NCI-H2029 (cell line): ENCODE measurements at places on chromosomes 4 and X.

GRCh38 chr4:173930329-173930967, 353.0 kb downstream of the FBXO8 start:
- DNase-seq: no peak

- DNase-seq: no peak
These were observed 14.9 kb downstream of the ABCG2 start for GRCh38 chr4:88143504-88143903.

GRCh38 chrX:586351-586750, 44.2 kb upstream of the SHOX start:
- no peak for DNase-seq

DNA sequence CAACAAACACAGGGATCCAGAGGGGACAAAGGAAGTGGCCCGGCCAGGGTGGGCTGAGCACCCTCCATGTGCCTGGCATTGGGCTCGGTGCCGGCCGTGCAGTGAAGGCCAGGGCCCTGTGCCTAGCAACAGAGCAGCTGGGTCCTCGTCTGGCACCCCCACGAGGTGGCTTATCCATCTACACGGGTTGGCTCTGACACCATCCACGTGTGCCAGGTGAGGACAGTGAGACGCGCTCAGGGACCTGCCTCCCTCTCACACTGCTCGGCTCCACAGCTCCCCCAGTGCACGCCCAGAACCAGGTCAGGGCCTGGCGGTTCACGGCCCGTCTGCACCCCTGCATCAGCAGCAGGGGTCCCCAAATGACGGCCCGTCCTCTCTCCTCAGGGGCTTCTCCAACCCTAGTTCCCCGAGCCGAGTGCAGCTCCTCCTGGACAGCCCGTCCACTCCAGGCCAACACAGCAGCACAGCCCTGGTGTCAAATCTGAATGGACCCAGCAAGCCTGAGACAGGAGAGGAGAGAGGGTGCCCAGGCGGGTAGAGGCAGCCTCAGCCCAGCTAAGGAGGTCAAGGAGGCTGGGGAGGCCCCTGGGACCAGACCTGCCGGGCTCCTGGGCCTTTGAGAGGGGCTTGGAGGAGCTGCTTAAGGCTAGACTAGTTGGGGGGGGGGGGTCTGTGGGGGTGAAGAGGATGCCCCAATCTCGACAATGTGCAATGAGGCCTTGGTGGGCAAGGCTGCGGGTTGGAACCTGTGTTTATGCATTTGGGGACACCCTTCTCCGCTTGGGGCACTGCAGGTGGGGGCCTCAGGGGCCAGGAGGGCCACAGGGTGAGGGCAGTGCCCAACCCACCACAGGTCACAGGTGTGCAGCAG, 113.6 kb downstream of the FAM53A start:
- DNase-seq: no peak

DNA sequence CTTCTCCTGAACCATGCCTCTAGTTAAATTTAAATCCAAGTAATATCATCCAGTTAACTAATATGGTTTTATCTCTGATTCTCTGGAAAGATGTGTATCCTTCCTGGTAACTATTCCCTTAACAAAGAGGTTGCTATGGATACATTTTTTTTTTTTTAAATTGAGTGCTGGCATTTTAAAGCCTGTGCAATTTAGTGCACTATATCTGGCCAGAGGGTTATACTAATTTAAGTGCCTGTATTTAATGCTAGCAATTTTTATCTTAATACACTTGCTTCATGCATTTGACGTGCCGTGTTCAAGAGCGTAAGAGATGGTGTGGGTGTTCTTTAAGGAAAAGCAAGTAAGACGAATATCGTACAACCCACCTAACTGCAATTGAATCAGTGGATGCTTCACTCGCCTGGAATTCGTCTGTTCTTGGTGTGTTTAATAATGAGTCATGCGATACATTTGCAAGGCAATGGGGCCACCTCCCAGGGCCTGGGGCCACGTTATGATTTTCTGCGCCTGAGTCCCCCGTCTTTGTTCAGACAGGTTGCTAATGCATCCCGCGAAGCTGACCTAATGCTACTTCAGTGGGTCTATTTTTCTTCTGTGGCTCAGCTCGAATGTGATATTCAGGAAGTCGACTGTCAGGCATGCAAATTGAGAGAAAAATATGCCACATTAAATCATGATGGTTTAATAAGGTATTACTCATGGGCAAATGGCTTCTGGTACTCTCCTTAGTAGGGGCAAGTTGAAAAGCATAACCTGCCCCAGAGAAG, 14.2 kb upstream of the MID1 start:
- no peak for DNase-seq

DNA sequence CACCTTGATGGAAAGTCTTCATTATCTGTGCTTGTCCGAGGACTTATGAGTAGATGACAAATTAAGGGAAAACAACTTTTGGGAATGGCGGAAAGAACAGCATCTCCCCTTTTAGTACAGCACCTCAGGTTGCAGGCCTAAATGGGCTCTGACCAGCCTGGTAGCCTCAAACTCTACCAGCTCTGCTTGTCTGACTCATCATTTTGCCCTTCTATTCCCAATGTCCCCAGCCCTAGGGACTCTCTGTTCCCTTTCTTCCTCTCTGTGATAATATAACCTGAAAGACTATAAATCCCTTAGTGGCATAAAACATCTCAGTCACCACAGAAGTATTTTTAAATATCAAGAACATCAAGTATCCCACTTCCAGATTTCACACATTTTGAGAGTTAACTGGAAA, 121.9 kb downstream of the THOC2 start:
- no peak for DNase-seq

- peak; percentile 60 for DNase-seq
These were observed 170.0 kb downstream of the SMIM20 start for GRCh38 chr4:26083987-26084386.

DNA sequence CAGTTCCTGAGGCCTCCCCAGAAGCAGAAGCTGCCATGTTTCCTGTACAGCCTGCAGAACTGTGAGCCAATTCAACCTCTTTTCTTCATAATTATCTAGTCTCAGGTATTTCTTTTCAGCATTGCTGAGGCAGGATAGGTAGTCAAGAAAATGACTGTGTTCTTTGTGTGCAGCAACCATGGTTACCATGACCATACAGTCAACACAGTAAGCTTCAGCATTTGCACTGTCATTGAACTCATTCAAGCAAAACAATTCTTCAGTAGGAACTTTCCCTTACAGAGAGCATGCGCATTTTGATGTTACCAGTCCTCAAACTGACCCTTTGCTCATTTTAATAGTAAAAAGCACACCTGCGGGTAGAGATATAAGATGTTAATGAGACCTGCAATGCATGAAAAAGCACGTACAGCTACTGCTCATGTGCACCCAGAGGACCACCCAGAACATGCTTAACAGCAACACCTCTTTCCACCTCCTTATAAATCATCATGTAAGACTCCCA, 180.8 kb downstream of the PRKX start:
- no peak for DNase-seq

GRCh38 chr4:81040012-81040659, 9.6 kb downstream of the BMP3 start:
- peak; percentile 13 for DNase-seq

DNA sequence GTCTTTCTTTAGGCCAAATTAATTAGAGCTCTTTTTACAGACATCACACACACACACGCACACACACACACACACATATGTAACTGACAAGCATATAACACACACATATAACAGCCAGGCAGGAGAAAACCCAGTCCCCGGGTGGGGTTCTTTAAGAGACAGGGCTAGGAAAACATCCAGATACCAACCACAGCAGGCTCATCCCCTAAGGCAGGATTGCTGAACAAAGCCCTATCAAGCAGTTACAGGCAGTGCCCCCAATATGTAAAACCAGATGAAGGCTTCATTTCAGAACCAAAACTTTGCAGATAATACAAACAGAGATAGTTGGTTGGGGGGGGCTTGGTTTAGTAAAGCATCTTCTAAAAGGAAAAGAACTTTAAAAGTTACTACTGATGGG, 18.0 kb upstream of the FAM47E start:
- no peak for DNase-seq

DNA sequence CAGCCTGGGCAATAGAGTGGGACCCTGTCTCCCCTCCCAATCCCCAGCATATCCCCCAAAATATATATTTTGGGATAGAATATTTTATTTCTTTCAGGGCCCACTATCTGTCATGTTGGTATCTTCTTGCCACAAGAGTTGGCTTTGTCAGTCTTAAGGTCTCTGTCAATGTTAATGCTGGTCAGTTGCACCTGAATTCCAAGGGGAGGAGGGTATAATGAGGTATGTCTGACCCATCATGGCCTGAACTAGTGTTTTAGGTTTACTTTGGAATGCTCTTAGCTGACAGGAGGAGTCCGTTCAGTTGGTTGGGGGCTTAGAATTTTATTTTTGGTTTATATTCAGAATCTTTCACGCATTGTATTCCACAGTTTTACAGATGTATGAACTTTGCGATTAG, 6.2 kb upstream of the RPS3A start:
- no peak for DNase-seq

DNA sequence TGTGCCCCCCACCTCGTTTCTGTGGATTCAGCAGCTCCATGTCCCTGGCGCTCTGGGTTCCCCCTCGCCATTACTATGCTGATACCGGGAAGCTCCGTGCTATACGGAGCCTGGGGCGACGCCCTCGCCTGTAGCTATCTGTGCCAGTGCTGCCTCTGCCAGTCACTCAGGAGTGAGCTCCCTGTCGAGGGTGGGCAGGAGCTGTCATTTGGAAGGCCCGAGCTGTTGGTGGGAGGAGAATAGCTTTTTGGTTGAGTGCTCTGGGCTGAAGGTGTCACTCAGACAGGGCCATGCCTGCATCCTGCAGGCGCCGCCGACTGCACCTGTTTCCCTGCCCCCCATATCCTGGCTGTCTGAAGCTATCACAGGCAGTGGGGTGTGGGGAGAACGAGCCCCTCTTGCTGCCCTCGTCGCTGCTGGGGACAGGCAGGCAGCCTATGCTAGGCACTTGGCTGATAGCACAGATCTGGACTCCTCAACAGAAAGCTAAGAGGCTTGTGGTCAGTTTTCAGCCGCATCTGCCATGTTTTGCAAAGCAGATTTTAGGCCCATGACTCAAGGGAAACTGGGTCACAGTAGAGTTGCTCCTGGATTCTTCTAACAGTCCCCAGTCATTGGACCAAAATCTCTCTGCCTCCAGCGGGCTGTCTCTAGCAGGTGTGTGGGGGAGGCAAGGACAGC, 31.8 kb downstream of the CPLX1 start:
- DNase-seq: no peak

- DNase-seq: no peak
These were observed 91.5 kb upstream of the UNC5C start for GRCh38 chr4:95640311-95640710.

DNA sequence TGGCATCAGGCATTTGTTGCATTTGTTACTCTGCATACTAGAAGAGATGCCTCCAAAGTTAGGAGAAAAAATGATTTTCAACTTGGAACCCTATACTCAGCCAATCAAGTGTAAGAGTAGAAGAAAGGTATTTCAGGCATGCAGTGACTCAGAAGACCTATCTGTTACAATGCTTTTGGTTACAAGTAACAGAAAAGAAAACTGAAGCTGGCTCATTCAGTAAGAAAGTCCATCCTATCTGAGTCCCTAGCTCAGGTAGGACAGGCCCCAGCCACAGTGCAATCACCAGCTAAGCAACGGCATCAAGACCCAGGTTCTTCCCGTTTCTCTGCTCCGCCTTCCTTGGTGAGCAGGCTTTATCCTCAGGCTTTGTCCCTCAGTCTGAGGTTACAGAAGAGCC, 23.3 kb downstream of the MECP2 start:
- DNase-seq: no peak

DNA sequence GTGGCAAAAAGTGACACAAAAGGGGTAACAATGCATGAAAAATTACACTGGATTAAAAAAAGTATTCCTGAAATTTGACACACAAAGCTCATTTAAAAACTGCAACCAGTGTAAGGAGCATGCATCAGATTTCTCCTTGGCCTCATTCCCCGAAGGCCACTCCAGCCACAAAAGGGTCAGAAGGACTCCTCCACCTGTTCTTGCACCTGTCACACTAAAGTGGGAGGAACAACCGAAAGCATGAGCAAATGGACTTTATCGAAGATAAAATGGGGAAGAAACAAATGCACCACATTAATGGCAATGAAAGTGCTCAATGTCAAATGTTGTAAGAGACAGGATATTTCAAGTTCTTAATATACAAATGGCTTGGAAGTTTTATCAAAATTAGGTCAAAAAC, 88.2 kb downstream of the ADGRA3 start:
- DNase-seq: peak; percentile 42

- DNase-seq: no peak
These were observed 17.3 kb upstream of the CXCL8 start for GRCh38 chr4:73723023-73723422.

- DNase-seq: peak; percentile 41
These were observed 12.2 kb downstream of the NOCT start for GRCh38 chr4:139027776-139028175.

- no peak for DNase-seq
These were observed 23.6 kb downstream of the MGST2 start for GRCh38 chr4:139689093-139689722.

DNA sequence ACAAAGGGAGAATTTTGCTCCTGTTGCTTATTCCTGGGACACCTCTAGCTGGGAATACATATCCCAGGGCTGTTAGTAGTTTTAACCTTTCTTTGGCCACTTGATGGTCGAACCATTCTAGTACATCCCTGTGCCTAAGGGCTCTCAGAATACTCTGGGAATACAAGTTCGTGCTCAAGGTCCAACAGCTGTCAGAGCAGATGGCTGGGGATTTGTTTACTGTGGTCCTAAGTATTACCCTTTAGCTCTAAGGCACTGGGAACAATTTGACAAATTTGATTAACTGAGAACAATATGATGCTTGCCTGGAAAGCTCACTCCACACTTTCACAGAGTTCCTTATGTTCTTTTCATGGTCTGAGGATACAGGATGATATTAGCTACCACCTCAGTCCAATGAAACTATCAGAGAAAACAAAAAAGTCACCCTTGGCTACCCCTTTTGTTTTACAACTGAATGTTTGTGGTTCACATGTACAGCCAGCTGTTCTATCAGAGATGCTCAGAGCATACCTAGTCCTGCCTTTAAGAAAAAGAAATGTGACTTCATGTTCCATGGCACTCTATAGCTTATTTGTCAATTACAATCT, 47.4 kb upstream of the PHOX2B start:
- no peak for DNase-seq

DNA sequence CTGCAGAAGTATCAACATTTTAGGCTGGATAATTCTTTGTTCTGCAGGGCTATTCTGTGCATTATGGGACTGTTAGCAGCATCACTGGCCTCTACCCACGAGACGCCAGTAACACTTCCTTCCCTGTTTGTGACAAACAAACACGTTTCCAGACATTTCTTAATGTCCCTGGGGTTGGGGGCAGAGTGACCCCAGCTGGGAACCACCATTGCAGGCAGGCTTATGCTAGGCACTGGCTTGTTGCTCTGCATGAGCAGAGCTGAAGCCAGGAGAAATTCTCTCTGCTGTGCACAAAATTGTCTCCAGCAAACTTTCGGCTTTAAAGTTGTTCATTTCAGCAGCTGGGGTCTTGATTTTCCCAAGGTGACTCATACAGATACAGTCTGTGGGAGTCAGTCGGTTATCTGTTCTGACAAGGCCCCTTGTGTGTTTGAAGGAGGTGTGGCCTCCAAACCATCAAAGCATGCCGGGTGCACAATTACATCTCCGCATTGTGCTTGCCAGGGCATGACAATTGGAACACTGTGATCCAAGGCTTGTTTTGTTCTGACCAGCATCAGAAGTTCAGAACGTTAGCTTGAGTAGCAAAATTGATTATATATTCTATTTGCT, 156.4 kb upstream of the BOD1L1 start:
- DNase-seq: no peak
